HT-29 (cell line): ENCODE measurements at places on chromosomes 1 and 21.

GRCh38 chr1:167416506-167416905, 101.8 kb downstream of the CD247 start:
- DNase-seq: no peak

- peak; percentile 20 for DNase-seq
These were observed 60.1 kb downstream of the KCNAB2 start for GRCh38 chr1:6105763-6106162.

- DNase-seq: no peak
These were observed 50.6 kb upstream of the NTPCR start for GRCh38 chr1:232899839-232900238.

DNA sequence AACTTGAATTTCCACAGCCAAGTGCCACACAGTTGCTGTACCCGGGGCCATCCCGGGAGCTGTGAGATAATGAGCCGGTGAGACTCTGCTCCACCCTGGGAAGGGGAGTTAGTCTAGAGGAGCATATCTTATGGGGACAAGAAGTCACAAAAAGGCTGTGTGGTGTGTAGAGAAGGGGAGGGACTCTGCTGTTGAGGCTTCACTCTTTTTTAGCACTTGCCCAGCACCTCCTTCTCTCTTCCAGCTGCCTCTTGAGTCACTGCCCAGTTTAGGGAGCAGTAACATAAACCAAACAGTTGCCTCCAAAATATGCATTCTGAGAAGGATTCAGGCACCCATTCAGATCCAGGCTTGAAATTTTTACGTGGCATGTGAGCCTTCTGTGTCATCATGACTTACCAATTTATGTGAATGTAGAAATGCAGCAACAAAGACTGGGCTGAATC, 744 bp upstream of the WDR26 start:
- peak; percentile 39 for DNase-seq

DNA sequence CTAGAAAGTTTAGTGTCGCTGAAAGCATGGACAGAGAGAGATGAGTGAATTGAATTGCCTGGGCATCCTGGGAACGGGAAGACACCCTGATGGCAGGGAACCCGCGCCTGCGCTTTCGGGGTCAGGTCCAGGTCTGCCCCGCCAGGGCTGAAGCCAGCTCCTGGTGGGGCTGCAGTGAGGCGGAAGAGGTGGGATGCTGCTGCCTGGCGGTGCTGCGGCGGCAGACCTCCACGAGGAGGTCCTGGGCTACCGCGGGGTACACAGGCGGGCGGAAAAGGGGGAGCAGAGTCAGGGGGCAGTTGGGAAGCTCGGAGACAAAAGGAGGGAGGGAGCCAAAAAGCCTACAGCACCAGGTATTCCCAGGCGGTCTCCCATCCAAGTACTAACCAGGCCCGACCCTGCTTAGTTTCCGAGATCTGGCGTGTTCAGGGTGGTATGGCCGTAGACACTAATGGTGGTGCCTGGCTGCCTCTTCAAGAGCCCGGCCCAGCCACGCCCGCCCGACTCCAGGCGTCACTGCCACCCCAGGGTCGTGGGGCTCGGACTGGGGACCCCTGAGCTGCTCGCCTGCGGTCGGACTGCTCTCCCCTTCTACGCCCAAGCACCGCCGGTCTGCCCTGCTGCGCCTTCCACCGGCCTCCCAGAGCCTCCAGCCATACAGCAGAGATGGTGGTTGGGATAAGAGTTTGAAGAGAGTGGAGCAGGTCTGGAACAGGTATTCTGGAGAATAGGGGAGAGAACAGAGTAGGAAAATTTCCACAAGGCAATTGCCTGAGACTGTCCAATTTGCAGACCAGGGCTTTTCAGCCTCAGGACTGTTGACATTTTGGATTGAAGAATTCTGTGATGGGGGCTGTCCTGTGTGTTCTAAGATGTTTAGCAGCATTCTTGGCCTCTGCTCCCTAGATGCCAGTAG, 46.1 kb downstream of the MDM4 start:
- DNase-seq: no peak

GRCh38 chr1:43900386-43900785, 33.2 kb upstream of the ARTN start:
- no peak for DNase-seq

- DNase-seq: no peak
These were observed 19.6 kb downstream of the SCMH1 start for GRCh38 chr1:41222496-41222895.

DNA sequence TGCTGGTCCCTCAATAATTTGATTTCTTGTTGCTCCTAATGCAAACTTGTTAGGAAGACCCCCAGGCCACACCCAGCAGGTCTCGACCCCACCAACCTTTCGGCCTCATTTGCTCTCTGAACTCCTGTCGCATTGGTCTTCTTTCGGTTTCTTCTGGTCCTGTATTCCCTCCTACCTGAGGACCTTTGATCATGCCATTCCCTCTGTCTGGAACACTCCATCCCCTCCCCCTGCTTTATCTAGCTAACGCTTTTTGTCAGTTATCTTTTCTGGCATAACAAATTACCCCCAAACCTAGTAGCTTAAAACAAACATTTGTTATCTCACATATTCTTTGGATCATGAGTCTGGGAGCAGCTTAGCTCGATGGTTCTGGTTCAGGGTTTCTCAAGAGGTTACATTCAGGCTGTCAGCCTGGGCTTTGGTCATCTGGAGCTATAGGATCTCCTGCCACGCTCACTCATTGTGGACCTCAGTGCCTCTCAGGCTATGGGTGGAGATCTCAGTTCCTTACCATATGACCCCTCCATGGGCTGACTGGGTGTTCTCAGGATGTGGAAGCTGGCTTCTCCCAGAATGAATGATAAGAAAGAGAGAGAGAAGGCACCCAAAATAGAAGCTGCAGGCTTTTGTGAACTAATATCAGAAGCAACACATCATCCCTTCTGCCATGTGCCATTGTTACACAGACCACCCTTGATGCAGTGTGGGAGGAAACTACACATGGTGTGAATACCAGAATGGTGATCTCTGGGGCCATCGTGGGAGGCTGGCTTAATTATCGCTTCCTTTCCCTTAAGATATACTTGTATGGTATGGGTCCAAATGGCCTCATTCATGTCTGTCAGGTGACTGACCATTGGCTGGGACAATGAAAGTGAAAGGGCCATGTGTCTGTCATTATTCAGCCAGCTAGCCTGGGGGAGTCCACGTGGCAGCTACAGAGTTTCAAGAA, 29.1 kb upstream of the BCAR3 start:
- no peak for DNase-seq

DNA sequence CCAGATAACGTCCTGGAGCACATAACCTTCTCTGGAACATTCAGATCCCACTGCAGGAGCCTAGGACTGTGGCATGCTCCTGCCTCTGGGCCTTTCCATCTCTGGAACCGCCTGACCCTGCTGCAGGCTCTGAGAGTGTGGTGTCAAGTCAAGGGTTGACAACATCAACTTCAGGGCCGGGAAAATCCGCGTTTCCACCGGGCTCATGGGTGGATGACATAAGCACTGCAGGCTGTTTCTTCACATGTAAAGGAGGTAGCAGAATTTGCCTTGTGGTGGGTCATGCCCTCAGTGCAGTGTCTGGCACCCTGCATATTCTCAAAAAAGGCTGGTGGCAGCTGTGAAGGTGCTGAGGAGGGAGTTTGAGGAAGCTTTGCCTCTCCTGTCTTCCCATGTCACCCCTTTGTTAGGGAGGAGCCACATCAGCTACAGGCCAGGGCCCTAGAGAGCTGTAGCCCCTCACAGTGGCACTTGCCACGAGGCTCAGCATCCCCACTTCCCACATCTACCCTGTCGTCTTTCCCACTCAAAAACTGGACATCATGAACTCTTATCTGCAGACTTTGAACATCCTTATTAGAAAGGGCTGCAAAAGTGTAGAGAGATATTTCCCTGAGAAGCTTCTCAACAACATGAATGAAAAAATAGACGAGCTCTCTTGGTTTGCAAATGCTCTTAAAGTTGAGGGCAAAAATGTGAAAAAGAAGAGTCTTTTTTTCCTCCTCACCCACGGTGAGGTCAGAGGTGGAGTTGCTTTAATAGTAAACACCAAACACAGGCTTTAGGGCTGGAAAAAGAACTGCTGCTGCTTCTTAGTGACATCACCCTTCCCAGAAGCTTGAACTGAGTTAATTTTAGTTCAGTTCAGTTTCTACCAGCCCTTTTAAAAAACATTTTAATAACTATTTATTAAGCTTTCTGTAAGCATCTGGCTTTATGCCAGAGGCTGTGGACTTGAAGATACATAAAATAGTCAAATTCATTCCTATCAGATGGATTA, 121.3 kb downstream of the HUNK start:
- no peak for DNase-seq

GRCh38 chr1:235649368-235650163, at the start of gene GNG4:
TSS of gene GNG4 (minus strand) at chr1:235649784. CDS start at chr1:235583838, 65,946 bp downstream.
- DNase-seq: no peak

DNA sequence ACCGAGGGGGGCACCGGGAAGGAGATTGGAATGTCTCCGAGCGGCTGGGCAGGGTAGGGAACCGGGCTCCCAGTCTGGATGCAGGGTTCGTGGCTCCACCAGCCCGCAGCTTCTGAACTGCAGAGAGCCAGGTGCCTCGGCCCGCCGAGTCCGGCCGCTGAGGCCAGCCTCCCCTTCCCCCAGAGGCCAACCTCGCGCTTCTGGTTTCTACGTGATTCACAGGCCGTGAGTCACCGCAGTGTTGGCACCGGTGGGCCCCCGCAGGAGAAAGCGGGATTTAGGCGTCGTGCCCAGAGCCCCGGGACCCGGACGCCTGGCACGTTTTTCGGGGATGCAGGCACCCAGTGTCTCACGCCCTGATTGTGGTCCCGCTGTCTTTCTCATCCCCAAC, 458 bp downstream of the CRABP2 start:
- DNase-seq: peak; percentile 57

DNA sequence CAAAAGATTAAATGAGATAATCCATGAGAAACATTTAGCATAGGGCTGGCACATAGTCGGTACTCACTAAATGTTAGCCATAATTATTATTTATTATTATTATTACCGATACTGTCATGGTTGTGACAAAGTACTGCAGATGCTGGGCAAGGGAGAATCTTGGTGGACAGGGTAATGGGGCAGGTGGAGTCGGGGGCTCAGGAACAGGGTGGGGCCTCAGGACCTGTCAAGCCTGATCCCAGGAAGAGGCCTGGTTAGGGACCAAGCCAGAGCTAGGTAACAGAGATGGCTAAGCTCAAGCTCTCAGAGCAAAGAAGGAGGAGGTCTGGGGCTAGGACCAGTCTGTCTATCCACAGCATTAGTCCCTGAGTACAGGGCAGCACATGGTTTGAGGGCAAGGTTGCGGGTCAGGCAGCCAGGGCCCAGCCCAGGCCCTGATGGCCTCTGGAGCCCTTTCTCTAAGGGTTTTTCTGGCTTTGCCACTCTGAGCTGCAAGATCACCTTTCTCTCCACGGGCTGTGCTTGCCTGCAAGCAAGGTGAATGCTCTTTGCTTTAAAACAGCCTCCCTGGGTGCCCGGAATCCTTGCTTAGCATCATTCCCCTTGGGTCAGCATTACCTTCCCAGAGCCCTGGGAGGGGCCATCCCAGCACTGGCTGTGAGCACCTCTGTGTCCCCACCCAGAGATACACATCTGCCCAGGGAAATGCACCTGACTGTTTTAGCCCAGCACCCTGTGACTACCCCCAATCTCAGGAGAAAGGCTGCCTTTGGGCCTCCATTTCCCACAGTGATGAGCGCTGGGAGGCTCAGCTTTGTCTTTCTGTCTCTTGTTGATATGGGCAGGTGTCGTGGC, 572.0 kb downstream of the PTPRU start:
- DNase-seq: no peak

GRCh38 chr1:38118976-38119375, 72.4 kb upstream of the POU3F1 start:
- no peak for DNase-seq

GRCh38 chr1:163820226-163820625, 498.5 kb downstream of the NUF2 start:
- DNase-seq: no peak

GRCh38 chr1:158813164-158813563, 18.0 kb upstream of the MNDA start:
- DNase-seq: no peak

DNA sequence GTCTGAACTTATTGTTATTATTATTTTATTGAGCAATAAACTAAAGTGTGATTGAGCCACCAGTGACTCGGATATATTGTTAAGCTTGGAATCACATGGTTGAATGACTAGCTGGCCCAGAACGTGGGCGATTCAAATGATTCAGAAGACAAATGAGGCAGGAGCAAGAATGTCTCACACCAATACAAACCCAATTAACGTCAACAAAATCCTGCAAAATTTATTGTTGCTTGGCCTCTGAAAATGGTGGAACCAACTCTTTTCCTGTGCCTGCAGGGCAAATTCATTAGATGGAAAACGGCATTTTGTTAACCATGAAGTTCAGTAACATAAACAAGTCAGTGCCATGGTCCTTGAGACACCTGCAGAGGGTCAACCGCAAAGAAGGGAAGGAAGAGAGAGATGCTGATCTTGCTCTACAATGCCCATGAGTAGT, 482.0 kb downstream of the SETD4 start:
- no peak for DNase-seq

GRCh38 chr1:107899655-107900054, 65.3 kb downstream of the VAV3 start:
- no peak for DNase-seq

GRCh38 chr1:92820024-92820423, 11.8 kb upstream of the RPL5 start:
- DNase-seq: no peak

- peak; percentile 78 for DNase-seq
These were observed 157.6 kb downstream of the PGBD5 start for GRCh38 chr1:230268371-230269170.

- DNase-seq: peak; percentile 92
These were observed 11.0 kb upstream of the RNU1-3 start for GRCh38 chr1:16677552-16678431.

GRCh38 chr21:17688912-17689874, 76.5 kb upstream of the BTG3 start:
- peak; percentile 1 for DNase-seq

DNA sequence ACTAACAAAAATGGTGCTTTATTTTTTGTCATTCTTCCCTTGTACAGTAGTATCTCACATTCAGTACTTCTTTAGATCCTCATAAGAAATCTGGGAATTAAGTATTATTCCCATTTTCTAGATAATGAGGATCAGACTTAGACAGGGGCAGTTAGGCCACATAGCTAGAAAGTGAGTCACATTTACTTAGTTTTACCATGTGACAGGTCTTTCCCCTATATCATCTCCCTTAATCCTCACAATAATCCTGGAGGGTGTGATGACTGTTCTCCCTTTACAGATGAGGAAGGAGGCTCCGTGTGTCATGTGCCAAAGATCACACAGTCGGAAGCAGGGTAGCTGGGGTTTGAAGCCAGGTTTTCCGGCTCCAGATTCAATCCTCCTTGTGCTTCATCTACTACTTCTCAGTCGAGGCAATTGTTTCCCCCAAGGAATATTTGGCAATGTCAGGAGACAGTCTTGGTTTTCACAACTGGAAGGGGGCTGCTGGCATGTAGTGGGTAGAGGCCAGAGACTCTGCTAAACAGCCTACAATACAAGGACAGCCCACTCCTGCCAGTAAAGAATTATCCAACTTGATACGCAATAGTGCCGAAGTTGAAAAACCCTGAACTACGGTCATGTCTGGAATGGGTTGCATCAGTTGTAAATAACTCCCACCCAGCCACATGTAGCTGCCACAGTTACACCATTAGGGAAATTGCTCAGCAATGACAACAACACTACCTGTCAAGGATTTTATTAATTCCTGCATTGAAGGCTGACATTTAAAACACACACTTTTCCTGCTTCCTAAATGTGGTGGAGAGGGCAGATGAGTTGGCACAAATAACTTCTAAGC, 54.5 kb downstream of the C8B start:
- DNase-seq: no peak
